ENCODE measurements at places on chromosomes 5 and 9.

- no peak for DNase-seq
Observed at GRCh38 chr9:969310-970150, 6.9 kb upstream of the DMRT3 start.

DNA sequence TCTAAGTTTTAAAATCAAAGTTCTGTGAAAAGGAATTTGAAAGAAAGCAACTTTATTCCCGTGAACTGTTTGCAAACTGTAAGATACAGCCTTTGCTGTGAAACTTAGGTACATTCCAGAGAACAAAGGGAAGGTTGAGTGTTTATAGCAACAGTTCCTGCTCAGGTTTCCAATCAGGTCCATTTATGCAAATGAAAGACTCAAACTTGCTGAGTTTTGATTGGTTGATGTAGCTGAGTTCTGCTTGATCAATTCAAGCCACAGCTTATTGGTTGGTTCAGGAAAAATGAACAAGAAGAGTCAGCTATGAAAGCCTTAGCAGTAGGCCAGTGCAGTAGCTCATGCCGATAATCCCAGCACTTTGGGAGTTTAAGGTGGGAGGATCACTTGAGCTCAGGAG is 37.9 kb downstream of the SLC27A6 start:
- no peak for DNase-seq

DNA sequence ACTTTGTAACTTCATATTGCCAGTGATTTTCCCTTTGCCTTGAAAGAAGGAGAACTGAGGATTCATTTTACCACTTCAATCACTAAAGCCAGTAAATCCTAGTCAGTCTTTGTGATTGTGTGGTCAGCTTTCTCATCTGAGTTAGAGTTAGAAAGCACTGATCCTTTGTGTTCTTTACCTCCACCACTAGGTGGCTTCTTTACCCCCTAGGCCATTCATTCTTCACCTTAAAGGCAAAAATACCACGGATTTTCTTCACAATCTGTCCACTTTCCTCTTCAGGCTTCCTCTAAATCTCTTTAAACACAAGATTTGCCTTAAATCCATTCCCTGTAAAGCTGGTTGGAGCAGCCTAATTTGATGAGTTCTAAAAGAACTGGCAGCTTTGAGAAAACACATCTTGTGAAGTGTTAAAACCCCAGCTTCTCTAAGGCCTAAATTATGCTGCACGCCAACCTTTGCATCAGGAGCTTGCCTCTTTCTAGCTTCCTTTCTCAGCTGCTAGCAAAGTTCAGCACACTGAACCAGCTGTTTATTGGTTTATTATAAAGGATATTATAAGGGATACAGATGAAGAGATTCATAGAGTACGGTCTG is 20.4 kb downstream of the BDP1 start:
- peak; percentile 3 for DNase-seq

DNA sequence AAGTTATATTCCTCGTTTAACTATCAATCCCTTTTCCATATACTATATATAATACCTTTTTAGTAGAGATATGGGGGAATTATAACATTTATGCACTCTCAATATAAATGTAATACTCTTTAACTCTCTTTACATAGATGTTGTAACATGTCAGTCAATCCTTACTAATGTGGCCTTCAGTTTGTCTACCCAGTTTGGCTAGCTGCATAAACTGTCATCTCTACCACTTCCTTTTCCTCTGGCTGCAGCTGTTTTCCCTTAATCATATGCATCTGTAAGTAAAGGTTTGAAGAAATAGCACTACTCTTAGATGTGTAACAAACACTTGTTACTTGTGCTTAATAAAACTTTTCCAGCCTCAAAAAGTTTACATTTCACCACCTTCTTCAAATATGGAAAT is 13.4 kb downstream of the ABHD17B start:
- DNase-seq: peak; percentile 43

DNA sequence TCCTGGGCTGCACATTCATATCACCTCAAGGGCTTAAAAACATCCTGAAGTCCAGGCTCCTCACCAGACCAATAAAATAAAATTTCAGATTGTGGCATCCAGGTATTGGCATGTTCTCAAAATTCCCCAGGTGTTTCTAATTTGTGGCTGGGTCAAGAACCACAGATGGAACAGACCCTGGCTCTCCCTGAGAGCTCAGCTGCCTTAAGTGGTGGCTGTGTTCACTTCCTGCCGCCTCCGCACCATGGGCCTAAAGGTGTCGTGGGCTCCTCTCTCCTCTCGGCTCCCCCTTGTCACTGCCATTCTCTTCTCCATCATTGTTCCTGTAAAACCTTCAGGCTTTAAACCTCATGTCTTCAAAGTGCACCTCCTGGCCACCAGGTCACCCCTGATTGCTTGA is 17.8 kb upstream of the CCNJL start:
- DNase-seq: no peak

GRCh38 chr9:132348676-132349075 is 6.1 kb downstream of the SETX start:
- DNase-seq: no peak
